ENCODE measurements at places on chromosomes 6 and 20. TPM values are rescaled to one million over a fixed set of nuclear protein-coding genes. Genes with fewer than 3 reads are reported as not detected.

VARS2 gene
- total RNA-seq: 22.6 TPM

DAAM2 gene
- 1.2 TPM for total RNA-seq

RGS17 gene
- total RNA-seq: 8.6 TPM

CST7 gene
- total RNA-seq: not detected

PLCB4 gene
- 5.9 TPM for total RNA-seq

RAMACL gene
- 1.6 TPM for total RNA-seq

MLN gene
- not detected for total RNA-seq

STMND1 gene
- total RNA-seq: not detected

STAU1 gene
- total RNA-seq: 79.2 TPM

EYA4 gene
- 0.12 TPM for total RNA-seq

DNAH8 gene
- total RNA-seq: 0.06 TPM

ARMC2 gene
- total RNA-seq: 1.0 TPM

NDRG3 gene
- 25.6 TPM for total RNA-seq

GPR6 gene
- total RNA-seq: not detected

HLA-DRB1 gene
- 20.4 TPM for total RNA-seq
